Stimulated activated CD4-positive, alpha-beta T cell treated with anti-CD3 and anti-CD28 coated beads, Interleukin-4, amount 100 ng/mL, for 24 hours (primary cell): ENCODE measurements at places on chromosomes 3 and 15.

GRCh38 chr15:81939604-81940440 lies 106.0 kb downstream of the MEX3B start:
- DNase-seq, result peak; percentile 5

- peak; percentile 70 for DNase-seq
These were observed 386 bp downstream of the SQOR start for GRCh38 chr15:45635191-45635638.

DNA sequence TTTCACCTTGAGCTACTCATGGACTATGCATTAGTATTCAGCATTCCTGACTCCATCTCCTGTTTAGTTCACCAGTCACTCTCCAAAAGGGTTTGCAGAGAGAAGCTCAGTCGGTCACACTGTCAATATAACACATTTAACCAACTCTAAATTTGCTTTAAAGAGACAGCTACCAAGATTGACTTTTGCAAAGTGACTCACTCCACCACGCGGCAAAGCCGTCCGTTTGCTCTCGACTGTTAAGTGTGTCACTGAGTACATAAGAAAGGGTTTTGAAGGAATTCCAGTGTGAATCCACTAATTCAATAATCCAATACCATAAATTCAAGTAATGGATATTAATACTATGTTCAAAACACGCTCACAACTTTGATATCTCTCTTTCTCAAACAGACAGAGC lies 1006.7 kb upstream of the NR2F2 start:
- DNase-seq, result no peak

DNA sequence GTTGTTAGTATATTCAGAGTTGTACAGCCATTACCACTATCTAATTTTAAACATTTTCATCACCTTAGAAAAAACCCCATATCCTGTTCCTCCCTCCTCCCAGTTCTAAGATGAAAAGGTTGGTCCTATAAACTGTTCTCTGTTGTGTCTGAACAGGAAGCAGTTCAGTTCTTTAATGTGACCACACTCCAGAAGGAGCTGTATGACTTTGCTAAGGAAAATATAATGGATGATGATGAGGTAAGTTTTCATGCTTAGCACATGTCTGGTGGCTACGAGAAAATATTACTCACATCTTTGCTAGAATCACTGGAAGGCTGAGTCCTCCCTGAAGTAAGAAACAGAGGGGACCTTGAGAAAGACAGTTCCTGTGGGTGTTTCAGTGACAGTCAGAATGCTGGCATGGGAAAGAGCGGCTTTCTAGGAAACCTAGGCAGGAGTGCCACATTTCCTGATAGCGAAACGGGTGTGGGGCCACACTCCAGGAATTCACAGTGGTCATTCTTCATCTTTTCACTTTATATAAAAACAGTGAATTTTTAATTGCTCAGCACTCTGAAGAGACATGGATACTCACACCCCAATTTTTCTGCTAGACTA lies 20.3 kb downstream of the CRTAP start:
- DNase-seq, result no peak

GRCh38 chr3:135000465-135000864 lies 205.4 kb downstream of the EPHB1 start:
- DNase-seq, result no peak

GRCh38 chr15:79341396-79341795 lies 30.5 kb downstream of the TMED3 start:
- DNase-seq, result no peak
